ENCODE measurements at places on chromosomes 1 and 21. TPM values are rescaled to one million over a fixed set of nuclear protein-coding genes. Genes with fewer than 3 reads are reported as not detected.

- DNase-seq: no peak
These were observed 41.4 kb downstream of the ZMYM1 start for GRCh38 chr1:35120458-35121133.

DNA sequence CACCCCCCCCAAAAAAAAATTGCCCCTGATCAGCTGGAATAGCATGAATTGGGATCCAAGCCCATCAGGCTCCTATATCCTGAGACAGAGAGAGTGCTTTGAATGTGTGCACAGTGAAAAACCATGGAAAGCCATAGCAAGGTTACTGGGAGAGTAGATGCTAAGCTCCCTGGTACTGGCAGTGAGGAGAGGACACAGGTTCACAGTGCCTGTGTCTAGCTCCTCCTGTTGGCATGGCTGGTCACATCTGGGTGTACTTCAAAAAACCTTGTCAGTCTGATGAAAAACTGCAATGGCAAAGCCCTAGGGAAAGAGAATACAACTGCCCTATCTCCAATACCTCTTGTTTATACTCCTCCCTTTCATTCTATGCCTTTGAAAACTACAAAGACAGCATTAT, 12.9 kb downstream of the COPA start:
- no peak for DNase-seq

- no peak for DNase-seq
These were observed 2.1 kb upstream of the SLC44A5 start for GRCh38 chr1:75612976-75613375.

DNA sequence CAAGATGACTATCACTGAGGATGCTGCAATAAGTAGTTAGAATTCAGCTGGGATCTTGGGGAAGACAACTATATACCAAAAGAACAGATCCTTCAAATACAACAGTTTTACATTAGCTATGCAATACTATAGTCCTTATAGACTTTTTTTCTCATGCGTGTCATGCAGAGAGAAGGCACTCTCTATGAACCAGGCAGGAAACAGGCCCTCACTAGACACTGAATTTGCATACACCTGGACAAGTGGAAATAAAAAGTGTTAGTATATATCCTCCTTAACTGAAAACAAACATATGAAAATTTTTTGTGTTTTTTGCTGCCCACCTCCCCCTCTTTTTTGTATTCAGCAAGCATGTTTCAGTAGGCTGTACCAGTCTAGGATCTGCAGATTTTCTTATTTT, 29.9 kb downstream of the TMCO1 start:
- no peak for DNase-seq

GRCh38 chr21:16838331-16838730, 674.5 kb upstream of the CXADR start:
- no peak for DNase-seq

DCST1 gene
- polyA plus RNA-seq: not detected
